ENCODE measurements at places on chromosomes 16 and 17. TPM values are rescaled to one million over a fixed set of nuclear protein-coding genes. Genes with fewer than 3 reads are reported as not detected.

MYH11 gene
- total RNA-seq, result 23.3 TPM

GRCh38 chr17:77566151-77566550 is 392.4 kb upstream of the TNRC6C start:
- no peak for DNase-seq

UBE2Z gene
- total RNA-seq, result 37.9 TPM

ALDOA gene
- total RNA-seq, result 345 TPM

DNA sequence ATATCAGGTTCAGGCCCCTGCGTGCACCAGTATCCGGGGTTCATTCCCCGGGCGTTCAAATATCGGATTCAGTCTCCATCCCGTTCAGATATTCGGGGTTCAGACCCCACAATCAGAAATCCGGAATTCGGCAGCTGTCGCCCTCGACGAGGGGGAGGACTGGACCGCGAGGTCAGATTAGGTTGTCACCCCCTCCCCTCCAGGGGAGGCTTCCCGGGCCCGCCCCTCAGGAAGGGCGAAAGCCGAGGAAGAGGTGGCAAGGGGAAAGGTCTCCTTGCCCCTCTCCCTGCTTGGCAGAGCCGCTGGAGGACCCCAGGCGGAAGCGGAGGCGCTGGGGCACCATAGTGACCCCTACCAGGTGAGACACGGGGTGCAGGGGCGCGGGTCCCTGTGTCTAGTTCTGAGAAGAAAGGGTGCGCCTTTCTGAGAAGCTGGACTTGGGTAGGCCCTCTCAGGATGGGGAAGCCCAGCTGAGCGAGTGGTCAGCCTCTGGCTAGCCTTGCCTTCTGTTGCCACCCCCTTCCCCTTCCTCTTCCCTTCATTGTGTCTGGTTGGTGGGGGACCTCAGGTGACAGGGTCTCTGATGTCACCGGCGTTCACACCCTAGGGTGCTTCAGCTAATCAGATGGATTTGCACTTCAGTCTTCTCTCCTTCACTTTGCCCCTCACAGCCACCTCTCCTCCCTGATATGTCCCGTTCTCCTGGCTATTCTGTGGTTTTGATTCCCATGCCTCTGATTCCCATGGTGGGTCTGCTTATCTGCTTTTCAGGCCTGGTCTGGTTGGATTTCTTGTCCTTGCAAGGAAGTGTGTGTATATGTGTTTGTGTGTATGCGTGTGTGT is 844 bp downstream of the TAOK2 start:
- DNase-seq, result peak; percentile 18

DNA sequence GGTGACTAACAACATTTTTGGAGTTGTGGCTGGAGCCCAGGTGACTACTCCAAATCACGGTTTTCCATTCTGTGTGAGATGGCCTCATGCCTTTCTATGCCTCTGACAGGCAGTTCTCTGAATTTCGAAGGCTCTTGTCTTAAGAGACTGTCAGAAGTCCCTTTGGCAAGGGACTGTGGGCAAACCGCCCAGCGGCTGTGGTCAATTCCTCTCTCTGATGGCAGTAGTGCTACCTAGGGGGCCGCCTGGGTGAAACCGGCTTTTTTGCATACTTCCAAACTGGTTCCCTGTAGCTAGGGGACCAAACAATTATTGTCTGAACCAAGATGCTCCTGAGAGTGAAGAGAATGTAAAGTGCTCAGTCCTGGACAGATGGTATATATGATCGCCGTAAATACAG is 86.3 kb downstream of the SDR42E1 start:
- DNase-seq, result no peak

NGFR gene
- total RNA-seq, result 11.2 TPM

DNA sequence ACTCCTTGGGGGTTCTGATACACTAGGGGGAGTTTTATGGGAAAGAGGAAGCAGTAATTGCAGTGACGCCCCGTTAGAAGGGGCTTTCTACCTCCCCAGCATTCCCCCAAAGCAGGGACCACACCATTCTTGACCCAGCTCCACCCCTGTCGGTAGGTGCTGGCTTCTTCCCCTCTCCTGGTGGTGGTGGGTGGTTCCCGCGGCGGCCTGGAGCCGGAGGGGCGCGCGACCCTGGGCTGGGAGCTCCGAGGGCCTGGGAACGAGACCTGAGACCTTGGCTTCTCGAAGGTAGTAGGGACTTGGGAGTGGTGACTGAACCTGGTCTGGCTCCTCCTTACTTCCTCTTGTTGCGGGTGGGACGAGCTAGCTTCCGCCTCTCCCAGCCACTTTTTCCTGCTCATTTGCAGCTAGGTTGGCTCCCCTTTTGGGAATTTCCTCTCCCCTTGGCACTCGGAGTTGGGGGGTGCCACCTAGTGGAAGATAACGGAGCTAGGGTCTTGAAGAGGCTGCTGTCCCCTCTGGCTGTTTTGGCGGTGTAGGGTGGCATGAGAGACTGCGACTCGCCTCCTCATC is 438 bp downstream of the GRN start:
- peak; percentile 45 for DNase-seq

DNA sequence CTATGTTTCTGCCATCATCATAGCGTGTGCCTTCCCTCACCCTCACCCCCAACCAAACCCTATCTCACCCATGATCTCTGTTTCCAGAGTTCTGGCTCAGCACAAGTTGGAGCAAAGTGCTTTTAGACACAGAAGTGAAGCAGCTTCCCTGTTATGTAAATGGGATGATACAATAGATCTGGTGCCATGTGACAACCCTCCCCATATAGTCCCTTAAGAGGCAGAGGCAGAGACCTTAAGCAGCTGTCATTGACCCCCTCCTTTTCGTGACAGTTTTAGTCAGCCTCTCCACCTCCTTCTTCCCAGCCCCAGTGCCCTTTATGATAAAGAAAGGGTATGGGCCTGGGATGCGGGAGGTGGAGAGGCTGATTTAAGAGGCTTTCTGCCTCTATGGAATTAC is 40.3 kb upstream of the MED13 start:
- DNase-seq, result no peak

- DNase-seq, result no peak
These were observed 91.8 kb downstream of the FOXL1 start for GRCh38 chr16:86669937-86670749.

DNA sequence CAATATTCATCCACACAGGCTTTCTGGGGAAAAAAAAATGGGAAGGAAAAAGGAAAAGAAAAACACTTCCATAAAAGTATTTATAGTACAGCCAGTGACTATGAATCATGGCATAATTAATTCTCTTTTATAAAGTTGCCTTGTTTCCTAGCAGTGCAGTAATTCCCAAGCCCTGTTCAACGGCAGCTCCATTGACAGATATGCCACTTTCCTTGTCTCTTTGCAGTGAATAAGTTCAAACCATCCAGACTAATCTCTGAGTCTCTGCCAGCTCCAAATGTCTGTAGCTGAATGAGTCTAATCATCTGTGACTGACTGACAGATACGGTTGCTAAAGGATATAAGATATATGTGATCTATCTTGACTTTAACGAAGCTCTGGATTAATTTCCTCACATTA is 52.9 kb upstream of the KCNJ16 start:
- no peak for DNase-seq

- DNase-seq, result no peak
These were observed 87.5 kb downstream of the SOCS1 start for GRCh38 chr16:11168386-11169051.

GRCh38 chr16:58730724-58731370 is 3.3 kb downstream of the GOT2 start:
- no peak for DNase-seq

GRCh38 chr17:385178-385835 is 32.7 kb upstream of the RPH3AL start:
- DNase-seq, result no peak

PRR15L gene
- total RNA-seq, result 1.7 TPM

FOXL1 gene
- total RNA-seq, result 0.30 TPM

APOH gene
- not detected for total RNA-seq

MRPL10 gene
- total RNA-seq, result 10.0 TPM

Measured in skin of body (tissue), 3 donors.